AG09309 (cell line): ENCODE measurements at places on chromosomes 1 and 21.
A peak's percentile ranks its signal among the peaks of the same experiment; 100 is the strongest.

DNA sequence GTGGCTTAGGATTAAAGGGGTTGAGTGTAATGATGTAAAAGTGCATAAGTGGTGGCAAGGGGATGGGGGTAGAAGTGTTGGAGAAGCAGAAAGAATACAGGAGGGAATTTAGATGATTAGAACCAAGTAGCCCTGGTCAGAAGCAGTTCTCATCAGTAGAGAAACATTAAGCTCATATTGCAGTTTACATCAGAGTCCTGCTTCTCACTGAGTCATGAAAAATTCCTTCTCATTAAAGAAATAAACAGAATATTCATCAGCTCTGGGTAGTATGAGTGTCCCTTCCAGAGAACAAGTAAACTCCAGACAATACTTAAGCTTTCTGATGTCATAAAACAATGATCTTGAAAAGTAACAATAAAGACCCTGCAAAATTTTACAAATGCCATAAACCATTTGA is 36.5 kb downstream of the LRRIQ3 start:
- DNase-seq, result no peak

DNA sequence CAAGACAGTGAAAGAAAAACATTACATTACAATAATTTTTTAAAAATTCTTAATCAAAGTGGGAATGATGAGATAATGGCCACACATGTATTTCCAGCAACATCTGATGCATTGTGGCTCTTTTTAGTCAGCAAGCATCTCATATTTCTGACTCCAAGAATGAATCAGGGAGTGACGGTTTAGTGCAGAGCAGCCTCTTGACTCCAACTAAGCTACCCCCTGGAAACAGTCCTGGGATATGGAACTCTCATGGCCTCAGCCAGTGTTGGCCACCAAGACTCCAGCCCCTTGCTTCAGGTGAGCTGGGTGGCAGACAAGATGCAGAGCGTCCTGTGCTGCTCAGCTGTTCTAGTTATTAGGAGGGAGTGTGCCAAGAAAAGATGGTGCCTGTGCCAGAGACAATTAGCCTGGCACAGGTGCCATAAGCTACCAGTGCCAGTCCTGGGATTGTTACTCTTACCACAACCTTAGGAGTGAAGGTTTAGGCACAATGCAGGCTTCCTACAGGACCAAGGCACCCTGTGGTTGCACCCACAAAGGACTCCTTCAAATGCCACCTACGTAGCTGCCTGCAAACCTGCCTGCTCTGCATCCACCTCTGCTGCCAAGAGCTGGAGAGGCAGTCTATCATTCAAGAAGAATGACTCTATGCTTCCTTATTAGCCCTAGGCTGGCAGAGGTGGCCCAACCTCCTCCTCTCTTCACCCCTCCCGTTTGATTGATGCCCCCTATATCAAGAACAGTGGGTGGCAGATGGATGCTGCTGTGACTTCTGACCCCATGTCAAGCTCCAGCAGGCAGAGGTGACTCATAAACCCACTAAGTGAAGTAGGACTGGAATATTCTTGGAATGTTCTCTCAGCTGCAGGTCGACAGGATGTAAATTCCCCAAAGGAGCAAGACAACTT is 6.0 kb upstream of the SEC16B start:
- no peak for DNase-seq

GRCh38 chr21:29712818-29713217 is 227.0 kb downstream of the GRIK1 start:
- DNase-seq, result no peak

GRCh38 chr1:164602480-164603093 is 43.6 kb downstream of the PBX1 start:
- DNase-seq, result peak; percentile 39

- DNase-seq, result no peak
These were observed 20.7 kb upstream of the MAPKAPK2 start for GRCh38 chr1:206663832-206664652.

- DNase-seq, result peak; percentile 85
These were observed 57.8 kb downstream of the EPB41 start for GRCh38 chr1:28971980-28972771.

DNA sequence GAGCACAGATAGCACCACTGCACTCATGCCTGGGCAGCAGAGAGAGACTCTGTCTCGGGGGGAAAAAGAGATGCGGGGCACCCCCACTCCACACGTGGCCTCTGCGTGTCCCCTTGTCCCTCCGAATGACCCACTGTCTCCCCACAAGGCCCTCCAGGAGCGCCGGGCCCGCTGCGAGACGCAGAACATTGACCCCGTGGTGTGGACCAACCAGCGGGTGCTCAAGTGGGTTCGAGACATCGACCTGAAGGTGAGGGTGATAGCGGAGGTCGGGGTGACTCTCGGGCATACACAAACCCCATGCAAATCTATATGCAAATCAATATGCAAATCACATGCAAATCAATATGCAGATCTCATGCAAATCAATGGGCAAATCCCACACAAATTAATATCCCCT is 50.3 kb upstream of the TMEM51 start:
- no peak for DNase-seq

- no peak for DNase-seq
These were observed 120.0 kb upstream of the ZC3H11B start for GRCh38 chr1:219732814-219733491.

GRCh38 chr1:88284066-88284465 is 400.0 kb upstream of the PKN2 start:
- DNase-seq, result no peak

- no peak for DNase-seq
These were observed 10.5 kb downstream of the VANGL1 start for GRCh38 chr1:115652236-115652788.

GRCh38 chr21:20646431-20647165 is 351.6 kb upstream of the NCAM2 start:
- no peak for DNase-seq

DNA sequence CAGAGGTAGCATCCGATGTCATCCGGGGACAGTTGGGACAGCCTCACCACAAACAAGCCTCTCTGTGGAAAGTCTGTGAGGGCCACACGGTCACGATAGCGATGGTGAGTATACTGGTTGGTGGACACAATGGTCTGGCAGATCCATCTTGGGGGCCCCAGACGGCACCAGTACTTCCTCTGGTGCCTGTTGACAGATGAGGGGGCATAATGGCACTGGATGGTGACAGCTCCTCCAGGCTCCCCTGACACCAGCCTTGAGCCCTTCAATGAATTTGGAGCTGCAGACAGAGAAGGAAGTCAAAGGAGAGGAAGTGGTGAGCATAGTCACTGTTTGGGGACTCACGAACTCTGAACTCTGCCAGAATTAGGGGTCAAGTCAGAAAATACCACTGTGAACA is 8.0 kb downstream of the FCAMR start:
- DNase-seq, result no peak

DNA sequence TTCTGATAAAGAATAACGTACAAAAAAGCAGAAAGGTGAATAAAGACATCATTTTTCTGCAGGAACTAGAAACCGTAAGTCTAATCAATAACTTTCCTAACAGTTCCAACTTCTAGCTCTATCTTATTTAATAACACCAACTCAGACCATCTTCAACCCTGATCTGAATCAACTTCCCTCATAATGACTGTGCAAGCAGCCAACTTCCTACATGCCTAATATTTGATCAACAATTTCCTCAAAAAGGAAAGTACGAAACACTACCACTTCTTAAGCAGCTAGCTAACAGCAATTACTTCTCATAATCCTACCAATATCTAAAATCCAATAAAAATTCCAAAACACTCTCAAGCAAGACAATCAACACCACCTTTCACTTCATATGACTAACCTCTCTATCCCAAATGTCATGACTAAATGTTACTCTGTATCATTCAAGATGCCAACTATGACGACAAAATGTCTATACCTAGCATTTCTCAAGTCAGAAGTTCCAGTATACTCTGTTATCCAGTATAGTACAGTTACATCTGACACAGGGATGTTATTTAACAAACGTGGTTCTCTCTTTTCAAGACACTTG is 1.7 kb downstream of the COP1 start:
- DNase-seq, result no peak

DNA sequence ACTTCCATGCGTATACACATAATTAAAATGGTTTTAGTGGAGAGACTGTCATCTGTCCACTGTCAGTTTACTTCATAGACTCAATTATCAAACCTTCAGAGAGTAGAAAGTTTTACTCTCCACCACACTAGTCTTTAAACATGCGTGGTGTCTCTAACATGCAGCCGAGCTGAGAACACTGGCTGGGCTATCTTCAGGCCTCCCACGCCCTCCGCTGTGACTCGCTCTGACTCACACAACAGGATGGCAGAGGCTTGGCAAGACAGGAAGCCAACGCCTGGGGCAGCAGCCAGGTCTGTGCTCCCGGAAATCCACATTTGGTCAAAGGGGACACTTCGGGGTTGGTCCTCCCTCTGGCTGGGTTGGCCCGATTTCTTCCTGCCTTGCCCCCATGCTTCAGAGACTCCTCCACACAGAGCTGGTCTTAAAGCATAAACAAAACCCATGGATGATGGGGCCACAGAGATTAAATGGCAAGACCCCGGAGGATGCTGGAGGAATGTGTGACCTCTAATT is 22.7 kb upstream of the IFNGR2 start:
- DNase-seq, result peak; percentile 89

DNA sequence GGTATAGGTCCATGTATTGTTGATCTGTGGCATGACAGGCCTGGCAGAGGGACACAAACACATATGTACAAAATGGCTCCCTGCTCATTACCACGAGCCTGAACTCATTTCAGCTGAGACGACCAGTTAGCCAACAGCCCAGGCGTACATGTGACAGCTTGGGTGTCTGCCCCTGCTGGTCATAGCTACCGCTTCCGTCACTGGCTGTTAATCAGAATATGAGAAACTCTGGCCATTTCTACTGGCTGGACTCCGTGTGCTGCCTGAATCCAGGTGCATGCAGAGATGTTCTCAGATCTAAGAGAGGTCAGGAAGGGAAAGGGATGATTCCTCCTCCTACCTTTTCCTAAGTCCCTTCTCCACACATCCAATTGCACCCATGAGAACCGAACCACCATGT is 144.5 kb downstream of the PBX1 start:
- no peak for DNase-seq

DNA sequence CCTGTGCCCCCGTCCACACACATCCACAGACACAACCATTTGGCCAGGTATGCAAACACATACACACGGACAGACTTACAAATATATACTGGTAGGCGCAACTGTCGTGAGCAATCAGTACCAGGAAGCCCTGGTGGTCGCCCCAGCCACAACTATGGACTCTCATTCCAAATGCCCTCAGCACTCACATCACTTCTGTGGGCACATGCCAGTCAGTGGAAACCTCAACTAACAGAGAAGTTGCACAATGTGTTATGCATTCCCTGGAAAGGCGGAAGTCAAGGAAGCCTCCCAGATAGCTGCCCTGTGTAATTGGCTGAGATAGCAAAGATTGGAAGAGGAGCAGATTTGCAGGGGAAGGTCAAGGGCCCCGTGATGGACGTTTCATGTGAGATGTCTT is 1.4 kb upstream of the HEYL start:
- DNase-seq, result no peak

DNA sequence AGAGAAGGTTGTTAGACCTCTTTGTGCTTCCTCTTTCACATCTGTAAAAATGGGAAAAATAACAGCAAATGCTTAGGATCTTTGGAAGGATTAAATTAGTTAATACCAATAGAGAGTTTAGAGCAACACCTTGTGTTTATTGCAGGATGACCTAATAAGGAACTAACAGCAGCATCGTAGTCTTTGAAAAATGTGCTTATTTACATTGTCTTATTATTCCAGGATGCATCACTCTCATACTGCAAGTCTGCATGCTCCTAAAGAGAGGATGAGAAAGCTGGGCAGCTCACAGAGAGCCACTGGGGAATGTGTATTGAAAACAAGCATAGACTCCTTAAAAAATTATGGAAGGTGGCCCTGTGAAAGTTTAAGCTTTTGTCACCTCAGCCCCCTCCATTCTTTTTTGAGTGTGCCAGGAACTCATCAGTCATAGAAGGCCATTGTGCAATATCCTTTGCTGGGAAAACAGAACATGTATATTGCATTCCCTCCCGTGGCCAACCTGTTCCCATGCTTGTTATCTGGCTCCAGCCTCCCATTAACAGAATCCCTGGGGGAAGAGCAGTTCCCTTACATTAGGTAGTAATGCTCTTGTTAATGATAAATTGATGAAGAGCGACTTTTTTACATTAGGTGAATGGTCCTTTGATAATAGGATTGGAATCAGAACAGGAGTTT is 180.7 kb downstream of the ZNF326 start:
- DNase-seq, result no peak

- no peak for DNase-seq
These were observed 191.0 kb downstream of the TPR start for GRCh38 chr1:186183970-186184628.

- DNase-seq, result no peak
These were observed 374.8 kb downstream of the BRINP3 start for GRCh38 chr1:190102757-190103326.

DNA sequence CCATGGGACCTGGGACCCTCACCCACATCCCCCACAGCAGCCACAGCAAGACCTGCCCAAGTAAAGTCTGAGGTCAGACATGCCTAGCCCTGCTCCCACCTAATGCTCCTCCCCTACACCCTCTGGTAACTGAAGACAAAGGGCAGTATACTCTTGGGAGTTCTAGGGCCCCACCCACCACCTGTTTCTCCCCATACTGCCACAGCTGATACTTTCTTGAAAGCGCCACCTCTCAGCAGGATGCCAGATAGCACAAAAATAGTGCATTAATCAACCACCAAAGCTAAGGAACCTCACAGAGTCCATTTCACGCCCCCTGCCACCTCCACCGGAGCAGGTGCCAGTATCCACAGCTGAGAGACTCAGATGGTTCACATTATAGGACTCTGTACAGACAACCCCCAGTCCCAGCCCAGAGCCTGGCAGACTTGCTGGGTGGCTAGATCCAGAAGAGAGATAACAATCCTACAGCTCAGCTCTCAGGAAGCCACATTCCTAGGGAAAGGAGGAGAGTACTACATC is 238.1 kb downstream of the LRRC40 start:
- no peak for DNase-seq

- DNase-seq, result no peak
These were observed 7.0 kb upstream of the ADORA1 start for GRCh38 chr1:203120325-203121153.

DNA sequence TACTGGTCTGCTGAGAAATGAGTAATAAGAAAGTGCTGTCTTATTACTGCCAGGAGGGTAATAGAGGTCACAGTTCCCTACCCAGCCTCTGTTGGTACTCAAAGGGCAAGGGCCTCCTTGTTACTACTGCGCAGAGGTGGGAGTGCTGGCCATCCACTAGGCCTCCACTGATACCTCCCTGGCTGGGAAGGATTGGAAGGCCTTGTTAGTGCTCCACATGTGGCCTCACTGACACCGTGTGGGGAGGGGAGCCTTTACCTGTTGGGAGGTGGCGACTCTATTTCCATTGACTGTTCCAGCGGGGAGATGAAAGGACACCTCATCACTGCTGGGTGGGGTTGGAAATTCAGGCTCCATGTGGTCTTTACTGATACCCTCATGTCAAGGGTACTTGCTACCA is 57.8 kb upstream of the USP24 start:
- DNase-seq, result no peak
